HTR-8/SVneo (cell line): ENCODE measurements at places on chromosomes 16 and 17.

GRCh38 chr17:4823373-4824089, 9.6 kb upstream of the MINK1 start:
- no peak for DNase-seq

GRCh38 chr16:67477960-67478554, 2.9 kb downstream of the ATP6V0D1 start:
- DNase-seq, result no peak

GRCh38 chr16:87657621-87658192, 55.4 kb downstream of the JPH3 start:
- DNase-seq, result peak; percentile 27

DNA sequence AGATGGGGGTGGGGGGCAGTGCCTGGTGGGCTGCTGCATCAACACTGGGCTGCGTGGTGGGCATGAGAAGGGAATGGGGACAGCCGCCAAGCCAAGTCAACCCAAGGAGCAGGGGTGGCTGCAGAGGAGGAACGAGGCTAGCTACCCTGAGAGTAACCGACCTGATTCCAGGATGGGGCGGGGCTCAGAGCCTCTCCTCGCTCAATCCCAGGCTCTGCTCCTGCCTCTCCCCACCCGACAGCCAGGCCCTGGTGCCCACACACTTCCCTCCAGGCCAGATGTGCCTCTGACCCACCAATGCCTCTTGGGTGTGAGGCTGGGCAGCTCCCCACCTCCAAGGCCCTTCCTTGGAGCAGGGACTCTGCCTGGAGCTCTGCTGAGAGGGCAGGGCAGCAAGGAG, 2.7 kb downstream of the NPTX1 start:
- DNase-seq, result no peak

DNA sequence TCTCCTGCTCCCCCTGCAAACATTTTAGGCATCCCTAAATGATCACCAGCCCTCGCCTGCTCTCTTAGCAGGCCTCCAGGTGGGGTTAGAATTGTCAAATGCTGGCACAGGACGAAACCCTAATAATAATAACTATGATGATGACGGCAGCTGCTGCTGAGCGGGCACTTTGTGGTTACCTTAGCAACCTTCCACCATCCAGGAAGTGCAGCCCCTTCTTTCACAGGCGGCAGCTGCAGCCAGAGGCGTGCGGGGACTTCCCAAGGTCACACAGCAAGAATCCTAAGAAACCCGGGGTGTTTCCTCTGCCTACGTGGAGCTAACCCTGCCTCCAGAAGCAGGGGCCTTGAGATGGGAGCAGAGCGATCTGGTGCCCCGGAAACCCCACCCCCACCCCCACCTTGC, 22.4 kb upstream of the EIF1 start:
- no peak for DNase-seq

- no peak for DNase-seq
These were observed 670 bp downstream of the RPS2 start for GRCh38 chr16:1963806-1964505.

- no peak for DNase-seq
These were observed 30.4 kb upstream of the FBXW10B start for GRCh38 chr17:15649861-15650421.

GRCh38 chr16:83403761-83404160, 404.0 kb upstream of the HSBP1 start:
- DNase-seq, result peak; percentile 43

- no peak for DNase-seq
These were observed 19.2 kb upstream of the LITAF start for GRCh38 chr16:11605891-11606290.

GRCh38 chr17:57073626-57074025, 11.4 kb upstream of the AKAP1 start:
- DNase-seq, result no peak

GRCh38 chr16:28865001-28865688, 1.5 kb downstream of the SH2B1 start:
- no peak for DNase-seq

GRCh38 chr17:2689411-2690164, 22.0 kb downstream of the CLUH start:
- DNase-seq, result no peak

GRCh38 chr16:67342616-67343015, 16.0 kb downstream of the LRRC36 start:
- no peak for DNase-seq
